ELR (cell line): ENCODE measurements at places on chromosomes 13 and 19.

DNA sequence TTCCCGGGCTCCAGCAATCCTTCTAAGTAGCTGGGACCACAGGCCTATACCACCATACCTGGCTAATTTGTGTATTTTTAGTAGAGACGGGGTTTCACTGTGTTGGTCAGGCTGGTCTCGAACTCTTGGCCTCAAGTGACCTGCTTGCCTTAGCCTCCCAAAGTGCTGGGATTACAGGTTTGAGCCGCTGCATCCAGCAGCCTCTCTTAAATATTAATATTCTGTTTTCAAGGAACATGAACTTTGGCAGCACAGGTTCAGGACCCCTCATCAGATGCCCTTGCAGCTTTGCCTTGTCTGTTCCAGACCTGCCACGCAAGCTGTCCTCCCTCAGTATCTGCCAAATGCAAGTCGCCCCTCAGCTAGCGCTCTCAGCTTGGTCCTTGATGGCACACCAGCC lies 166.8 kb downstream of the KCTD15 start:
- DNase-seq: no peak

DNA sequence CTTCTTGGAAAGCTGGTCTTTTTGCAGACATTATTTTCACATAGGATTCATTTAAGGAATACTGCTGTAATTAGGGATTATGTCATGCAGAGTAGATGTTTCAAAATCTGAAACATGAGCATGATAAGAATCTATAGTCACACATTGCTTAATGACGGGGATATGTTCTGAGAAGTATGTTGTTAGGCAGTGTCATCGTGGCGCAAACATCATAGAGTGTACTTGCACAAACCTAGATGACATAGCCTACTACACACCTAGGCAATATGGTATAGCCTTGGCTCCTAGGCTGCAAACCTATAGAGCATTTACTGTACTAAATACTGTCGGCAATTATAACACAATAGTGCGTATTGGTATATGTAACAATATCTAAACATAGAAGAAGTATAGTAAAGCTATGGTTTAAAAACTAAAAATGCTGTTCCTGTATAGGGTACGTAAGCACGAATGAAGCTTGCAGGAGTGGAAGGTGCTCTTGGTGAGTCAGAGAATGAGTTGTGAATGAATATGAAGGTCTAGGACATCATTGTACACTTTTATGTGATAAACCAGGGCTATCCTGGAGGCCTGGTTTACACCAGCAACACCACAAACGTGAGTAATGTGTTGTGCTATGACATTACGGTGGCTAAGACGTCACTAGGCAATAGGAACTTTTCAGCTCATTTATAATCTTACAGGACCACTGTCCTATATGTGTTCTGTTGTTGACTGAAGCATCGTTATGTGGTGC lies 283.1 kb downstream of the MTUS2 start:
- DNase-seq: peak; percentile 41

- no peak for DNase-seq
Measured at GRCh38 chr19:45972081-45972946, 1.4 kb downstream of the NOVA2 start.

GRCh38 chr13:29254626-29255370 lies 340.7 kb downstream of the SLC7A1 start:
- no peak for DNase-seq

DNA sequence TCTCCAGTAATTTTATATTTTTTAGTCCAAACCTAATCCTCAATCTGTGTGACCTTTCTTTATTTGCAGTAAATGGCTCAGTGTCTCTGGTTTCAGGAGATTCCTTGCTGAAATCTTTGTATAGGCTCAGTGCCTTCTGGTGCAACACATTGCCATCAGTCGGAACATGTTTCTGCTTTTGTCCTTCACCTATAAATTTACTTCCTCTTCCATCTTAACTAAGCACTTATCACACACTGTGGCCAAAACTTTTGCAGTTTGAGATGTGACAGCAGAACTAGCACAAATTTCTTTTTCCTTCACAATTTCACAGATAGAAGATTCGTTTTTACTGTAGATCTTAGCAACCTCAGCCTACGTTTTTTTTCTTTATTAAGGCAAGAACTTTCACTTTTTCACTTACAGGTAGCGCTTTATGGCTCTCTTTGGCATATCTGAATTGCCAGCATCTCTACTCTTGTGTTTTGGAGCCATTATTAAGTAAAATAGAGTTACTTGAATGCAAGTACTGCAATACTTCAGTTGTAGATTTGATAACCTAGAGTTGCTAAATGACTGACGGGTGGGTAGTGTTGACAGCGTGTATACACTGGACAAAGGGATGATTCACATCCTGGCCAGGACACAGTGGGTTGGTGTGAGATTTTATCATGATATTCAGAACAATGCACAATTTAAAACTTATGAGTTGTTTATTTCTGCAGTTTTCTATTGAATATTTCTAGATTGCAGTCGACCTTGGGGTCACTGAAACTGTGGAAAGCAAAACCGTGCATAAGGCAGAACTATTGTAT lies 44.3 kb downstream of the NDFIP2 start:
- peak; percentile 64 for DNase-seq

GRCh38 chr13:99124794-99125316 lies 75.8 kb upstream of the UBAC2 start:
- DNase-seq: peak; percentile 84

GRCh38 chr13:76466043-76466442 lies 420.2 kb downstream of the KCTD12 start:
- DNase-seq: no peak

DNA sequence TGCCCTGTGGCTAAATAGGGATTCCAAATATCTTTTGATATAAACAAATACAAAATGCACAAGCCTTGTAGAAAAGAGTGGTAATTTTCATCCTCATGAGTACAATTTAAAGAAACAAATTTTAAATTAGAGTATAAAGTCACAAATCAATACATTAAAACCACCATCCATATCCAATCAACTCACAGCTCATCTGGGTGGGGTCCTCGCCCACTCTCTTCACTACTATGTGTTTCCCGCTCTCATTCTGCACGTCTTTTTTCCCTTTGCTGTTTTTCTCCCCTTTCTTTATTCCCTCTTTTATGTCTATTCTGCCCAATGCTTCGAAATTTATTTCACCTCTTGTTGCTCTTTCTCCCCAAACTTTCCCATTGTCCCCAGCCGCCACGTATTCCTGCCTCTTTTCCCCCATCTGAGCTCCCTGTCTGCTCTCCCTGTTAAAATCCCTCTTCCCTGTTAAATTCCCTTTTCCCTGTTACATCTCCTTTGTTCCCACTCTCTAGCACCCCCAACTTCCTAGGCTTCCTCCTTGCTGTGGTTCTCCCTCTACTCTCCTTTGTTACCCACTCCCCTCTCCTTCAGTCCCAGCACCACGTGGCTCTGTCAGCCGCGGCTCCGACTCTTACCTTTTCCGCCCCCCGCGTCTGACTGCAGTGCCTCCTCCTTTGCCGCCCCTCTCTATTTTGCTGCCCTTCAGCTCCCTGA lies 1.3 kb downstream of the ZNF616 start:
- DNase-seq: peak; percentile 52

DNA sequence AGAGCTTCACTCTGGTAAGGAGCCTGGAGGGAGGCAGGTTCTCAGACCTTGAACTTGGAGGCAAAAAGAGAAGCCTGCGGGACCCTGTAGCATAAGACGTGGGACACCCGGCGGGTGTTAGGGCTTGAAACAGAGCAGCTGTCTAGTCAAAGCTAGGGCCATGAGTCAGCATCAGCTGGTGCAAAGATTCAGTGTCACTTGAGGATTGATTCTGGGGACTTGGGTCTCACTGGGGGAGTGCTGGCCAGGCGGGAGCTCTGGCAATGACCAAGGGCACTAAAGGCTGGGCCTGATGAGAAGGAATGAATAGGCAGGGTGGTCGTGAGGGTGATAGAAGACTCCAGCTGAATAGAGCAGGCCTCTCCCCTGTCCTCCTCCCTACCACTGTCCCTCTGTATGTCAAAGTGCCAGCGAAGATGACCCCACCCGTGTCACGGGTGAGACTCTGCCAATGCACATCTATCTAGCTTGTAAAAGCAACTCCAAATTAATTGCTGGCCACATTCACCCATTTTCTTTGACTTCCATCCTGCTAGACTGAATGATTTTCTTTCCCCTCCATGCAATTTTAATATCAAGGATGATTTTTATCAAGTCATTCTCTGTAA lies 97.1 kb downstream of the MBNL2 start:
- no peak for DNase-seq

DNA sequence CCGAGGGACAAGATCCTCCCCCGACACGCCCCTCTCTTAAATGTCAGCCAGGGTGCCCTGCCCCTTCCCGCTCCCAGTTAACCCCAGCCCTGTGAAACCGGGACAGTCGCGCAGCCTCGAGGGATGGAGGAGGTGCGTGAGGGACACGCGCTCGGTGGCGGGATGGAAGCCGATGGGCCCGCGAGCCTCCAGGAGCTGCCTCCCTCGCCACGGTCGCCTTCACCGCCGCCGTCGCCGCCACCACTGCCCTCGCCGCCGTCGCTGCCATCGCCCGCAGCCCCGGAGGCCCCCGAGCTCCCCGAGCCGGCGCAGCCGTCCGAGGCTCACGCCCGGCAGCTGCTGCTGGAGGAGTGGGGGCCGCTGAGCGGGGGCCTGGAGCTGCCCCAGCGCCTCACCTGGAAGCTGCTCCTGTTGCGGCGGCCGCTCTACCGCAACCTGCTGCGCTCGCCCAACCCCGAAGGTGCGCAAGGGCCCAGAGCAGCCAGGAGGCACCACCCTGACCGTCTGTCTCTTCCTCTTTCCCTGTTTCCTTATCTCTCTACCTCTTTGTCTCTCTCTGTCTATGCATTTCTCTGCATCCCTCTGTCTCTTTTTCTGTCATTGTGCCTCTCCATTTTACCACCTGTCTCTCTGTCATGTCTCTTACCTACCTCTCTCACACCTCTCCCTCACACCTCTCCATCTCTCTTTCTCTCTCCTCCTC lies at the start of gene NCCRP1:
NCCRP1 (plus strand) TSS at position 105 of the 703 bp plus-strand sequence; CDS start at position 124, 19 bp downstream.
- no peak for DNase-seq

- DNase-seq: peak; percentile 94
Measured at GRCh38 chr19:9791552-9792205, 23.1 kb upstream of the ZNF846 start.

- no peak for DNase-seq
Measured at GRCh38 chr19:38057959-38058690, 151.1 kb downstream of the SIPA1L3 start.

DNA sequence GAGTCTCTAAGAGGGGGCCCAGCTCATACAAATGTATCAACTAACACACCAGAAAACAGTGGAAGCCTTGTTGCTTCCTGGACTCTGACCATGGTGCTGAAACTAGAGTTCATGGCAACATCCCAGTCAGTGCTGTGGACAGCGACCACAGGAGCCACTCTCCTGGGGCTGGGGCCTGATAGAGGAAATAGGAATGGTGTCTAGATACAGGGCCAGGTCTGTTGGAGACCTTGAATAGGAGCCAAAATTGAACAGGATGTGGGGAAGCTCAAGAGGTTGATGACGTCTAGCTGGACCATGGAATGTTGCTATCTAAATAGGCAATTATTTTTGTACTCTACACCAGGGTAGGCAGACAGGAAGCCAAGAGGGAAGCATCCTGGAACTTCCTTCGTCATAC lies 21.7 kb downstream of the LILRB4 start:
- DNase-seq: peak; percentile 23

DNA sequence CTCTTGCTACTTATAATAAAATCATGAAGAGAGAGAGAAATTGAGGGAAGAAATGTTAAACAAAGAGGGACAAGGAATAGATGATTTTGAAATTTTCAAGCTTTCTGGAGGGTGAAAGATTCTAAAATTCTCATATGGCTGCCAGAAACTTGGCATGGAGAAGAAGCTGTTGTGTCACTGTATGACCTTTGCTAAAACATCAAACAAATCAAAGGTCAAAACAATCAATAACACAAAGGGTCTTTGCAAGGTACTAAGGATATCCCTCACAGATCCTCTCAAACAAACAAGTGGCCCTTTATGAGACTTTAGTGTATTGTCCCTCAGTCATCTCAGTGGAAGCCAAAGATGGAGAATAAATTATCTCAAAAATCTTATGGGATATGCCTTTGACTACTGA lies 1039.2 kb upstream of the MIR17HG start:
- DNase-seq: no peak

DNA sequence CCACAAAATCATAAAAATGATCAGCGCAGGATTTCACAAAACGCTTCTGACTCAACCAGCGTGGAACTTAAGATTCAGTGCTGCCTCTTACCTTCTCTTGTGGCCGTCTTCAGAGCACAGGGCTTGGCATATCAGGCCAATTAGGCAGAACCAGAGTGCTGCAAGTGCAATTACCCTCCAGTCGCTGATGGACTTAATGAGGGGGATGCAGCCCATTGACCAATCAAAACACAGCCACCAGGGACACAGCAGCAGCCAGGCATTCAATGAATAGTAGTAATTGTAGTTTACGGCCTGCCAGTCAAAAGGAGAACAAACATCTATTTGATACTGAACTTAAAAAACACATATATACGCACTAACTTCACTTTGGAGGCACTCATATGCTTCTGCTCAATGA lies 38.2 kb downstream of the TMTC4 start:
- DNase-seq: no peak

GRCh38 chr13:102400675-102401145 lies 1.1 kb downstream of the FGF14 start:
- no peak for DNase-seq

DNA sequence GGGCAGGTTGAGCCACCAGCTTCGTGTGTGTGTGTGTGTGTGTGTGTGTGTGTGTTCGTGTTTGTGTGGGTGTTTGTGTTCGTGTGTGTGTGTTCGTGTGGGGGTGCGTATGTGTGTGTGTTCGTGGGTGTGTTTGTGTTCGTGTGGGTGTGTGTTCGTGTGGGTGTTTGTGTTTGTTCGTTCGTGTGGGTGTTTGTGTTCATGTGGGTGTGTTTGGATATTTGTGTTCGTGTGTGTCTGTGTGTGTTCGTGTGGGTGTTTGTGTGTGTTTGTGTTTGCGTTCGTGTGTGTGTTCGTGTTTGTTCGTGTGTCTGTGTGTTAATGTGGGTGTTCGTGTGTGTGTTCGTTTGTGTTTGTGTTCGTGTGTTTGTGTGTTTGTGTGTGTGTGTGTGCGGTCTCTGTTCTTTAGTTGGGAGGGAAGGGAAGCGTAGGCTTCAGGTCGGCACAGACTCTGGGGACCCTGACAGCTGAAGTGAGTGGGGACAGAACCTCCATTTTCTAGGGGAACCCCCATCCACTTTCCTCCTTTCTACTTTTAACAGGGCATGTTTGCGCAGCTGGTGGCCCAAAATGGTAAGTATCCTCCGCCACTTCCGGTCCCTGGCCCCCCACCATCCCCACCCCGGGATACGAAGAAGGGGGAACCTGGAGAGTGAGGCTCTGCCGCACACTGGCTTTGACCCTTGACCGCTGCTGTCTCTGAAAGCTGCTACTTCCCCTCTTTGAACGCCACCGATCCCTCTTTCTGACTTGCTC lies 1.6 kb downstream of the TNFSF9 start:
- DNase-seq: no peak

DNA sequence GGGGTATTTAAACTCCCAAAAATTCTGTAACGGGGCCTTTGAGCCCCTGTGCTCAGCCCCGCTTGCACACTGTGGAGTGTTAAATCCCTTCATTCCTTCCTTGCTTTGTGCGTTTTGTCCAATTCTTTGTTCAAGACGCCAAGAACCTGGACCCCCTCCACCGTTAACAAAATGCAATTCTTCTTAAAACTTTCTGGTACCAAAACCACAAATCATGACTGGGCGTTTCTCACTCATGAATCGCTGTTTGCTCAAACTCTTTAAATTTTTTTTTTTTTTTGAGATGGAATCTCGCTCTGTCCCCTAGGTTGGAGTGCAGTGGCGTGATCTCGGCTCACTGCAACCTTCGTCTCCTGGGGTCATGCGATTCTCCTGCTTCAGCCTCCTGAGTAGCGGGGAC lies 881 bp downstream of the ZNF20 start:
- DNase-seq: peak; percentile 32

GRCh38 chr19:10805065-10805757 lies 30.8 kb downstream of the TMED1 start:
- no peak for DNase-seq
